Stimulated activated CD8-positive, alpha-beta memory T cell treated with anti-CD3 and anti-CD28 coated beads, Interleukin-7, amount 100 ng/mL, for 24 hours (primary cell): ENCODE measurements at places on chromosomes 2 and 18.

DNA sequence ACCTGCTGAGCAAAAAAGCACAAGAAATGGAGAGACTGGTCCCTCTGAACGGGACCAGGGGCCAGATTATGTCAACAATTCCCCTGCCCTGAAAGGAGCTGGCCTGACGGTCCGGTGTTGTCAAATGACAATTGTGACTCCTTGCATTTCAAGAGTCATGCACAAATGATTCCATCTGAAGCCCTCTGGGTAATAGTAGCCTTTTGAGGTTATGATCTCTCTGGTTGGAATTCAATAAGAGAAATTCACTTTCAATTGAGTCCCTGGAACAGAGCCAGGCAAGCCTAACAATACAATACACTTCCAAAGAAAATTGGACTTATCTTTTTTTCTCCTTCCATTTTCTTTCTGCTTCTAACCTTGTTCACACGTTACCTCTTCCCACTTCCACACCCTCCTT is 116.9 kb downstream of the C1D start:
- DNase-seq = no peak

DNA sequence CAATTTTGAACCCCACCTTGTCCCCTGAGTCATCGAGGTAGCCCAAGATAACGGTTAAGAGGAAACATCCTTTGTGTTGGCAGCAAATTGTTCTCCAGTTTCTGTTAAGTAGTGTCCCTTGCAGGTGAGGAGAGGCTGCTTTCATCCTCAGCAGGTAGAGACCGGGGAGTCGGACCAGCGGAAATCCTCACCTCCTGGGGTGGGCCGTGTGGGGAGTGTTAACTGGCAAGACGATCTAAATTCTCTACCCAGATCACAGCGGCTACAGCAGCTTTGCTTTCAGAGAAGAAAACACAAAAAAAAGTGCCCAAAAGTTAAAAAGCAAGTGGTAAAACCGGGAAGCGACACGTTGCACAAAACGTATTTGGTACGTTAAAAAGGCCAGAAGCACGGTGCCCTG is 63.2 kb downstream of the ADI1 start:
- DNase-seq = no peak

- DNase-seq = no peak
These were observed 639.1 kb upstream of the SETBP1 start for GRCh38 chr18:44041553-44041952.

DNA sequence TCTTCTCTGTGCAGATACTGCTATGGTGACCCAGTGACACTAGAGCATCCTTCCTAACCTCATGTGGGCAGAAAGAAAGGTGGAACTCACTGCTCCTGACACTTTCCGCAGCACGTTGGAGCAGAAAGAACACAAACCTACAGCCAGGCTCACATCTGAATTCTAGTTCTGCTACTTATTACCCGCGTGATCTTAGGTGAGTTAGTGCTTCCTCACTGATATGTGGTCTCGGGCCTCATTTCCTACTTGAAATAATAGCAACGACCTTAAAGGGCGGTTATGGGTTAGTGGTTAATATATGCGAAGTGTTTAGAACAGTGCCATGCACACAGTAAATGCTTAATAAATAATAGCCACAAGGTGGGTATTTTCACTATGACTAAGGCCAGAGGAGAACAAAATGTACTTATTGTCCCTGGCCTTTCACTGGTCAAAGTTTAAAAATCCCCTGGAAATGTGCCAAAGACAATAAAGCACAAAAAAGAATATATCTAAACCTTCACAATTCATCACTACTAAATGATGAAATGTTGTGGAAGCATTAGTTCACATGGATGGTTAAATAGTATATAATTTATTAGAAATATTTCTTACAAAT is 66.6 kb downstream of the MYOM1 start:
- no peak for DNase-seq

DNA sequence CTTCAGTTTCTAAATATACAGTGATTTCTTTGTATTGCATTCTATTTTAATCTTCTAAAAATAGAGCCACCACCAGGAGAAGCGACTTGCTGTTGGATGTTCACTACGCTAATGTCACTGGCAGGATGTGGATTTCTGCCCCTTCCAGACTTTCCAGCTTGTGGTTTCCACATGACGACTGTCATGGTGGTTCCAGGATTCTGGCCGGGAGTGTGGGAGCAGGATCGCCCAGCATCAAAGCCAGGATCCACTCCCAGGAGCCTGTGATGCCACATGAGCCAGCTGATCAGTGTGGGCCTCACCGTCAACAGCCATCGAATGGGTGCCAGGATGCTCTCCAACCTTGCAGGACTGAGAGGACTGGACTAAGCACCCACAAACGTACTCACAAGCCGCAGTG is 148.8 kb downstream of the HDAC4 start:
- DNase-seq = no peak

DNA sequence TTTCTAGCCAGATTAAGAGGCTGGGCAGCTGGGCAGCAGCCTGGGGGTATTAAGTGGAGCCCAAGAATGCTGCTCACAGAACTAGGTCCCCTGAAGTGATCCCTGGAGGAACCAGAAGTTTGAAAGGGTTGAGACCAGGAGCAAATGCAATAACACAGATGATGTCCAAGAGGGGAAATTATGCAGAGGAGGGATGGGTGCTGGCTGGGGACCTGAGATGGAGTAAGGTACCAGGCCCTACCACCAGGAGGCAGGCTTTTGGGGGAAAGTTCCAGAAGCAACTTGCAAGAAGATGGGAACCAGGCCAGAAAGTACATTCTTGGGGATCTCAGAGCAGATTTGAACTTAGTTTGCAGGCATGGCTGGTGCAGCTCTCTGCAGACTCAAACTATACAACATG is 175.1 kb downstream of the NCK2 start:
- peak; percentile 15 for DNase-seq

DNA sequence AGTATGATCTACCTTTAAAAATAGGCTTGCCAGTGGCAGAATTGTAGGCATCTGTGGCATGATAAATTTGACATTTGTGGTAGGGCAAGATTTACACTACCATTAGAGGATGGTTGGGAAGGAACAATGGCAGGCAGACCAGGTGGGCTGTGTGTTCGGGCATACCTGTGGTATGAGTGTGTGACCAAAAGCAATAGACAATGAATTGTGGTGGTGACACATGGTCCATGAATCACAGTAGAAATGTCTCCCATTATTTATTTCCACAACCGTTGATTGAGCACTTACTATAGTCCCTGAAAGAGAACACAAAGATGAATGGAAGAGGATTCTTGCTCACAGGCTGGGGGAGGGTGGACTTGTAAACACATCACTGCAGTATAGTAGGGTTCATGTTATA is 29.9 kb upstream of the RUFY4 start:
- DNase-seq = no peak

- DNase-seq = no peak
These were observed 70.8 kb downstream of the LRP2 start for GRCh38 chr2:169291517-169291916.

GRCh38 chr2:216992056-216992675 is 132.3 kb upstream of the TNP1 start:
- DNase-seq = no peak

GRCh38 chr2:72891091-72891818 is 4.0 kb downstream of the SPR start:
- no peak for DNase-seq

- DNase-seq = no peak
These were observed 210.8 kb downstream of the HNMT start for GRCh38 chr2:138175066-138175465.

DNA sequence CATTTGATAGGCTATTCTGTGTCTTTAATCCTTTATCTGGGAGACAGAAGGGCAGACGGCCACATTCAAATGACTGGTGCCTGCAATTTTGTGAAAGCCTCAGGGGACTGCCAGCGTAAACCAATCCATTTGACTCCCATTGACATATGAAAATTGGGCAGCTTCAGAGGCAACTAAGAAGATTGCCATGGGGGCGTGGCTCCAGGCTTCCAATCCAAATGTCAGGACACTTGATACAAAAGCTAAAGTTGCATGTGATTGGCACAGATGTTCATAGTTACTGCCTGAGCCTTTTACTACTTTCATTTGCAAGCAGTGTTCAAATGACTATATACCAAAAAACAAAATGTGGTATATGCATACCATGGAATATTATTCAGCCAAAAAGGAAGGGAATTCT is 42.0 kb downstream of the SPC25 start:
- DNase-seq = no peak

- no peak for DNase-seq
These were observed 252.2 kb upstream of the RAB6C start for GRCh38 chr2:129727286-129727685.

DNA sequence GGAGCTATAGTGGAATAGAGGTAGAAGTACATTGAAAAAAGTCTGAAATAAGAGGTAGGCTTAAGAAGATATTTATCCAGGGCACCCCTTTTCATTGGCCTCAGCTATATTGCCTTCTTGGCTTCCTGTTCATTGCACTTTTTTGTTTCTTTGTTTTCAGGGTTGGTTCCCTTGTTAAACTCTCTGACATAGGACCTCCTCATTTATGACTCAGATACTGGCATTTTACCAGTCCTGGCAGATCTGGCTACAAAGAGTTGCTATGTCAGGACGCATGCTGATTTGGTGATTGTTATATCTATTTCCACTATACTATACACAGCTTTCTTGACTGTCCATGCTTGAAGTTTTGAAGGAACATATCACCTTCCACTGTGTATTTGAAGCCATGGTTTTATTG is 60.0 kb downstream of the GCA start:
- DNase-seq = no peak

DNA sequence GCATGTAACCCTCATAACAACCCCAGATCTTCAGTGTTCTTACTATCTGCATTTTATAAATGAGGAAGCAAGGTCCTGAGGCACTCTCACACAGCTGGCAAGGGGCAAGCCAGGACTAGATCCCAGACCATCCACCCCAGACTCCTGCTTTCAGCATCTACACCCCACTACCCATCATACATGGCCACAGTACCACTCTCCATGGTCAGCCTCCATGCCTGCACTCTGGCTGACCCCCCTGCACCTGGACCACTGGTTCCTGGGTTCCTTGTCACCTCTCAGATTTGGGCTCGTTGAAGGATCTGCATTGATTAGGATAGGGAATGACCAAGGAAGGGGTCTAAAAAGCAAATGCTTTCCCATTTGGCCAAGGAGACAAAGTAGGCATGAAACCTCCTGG is 36.0 kb upstream of the TEX51 start:
- no peak for DNase-seq

DNA sequence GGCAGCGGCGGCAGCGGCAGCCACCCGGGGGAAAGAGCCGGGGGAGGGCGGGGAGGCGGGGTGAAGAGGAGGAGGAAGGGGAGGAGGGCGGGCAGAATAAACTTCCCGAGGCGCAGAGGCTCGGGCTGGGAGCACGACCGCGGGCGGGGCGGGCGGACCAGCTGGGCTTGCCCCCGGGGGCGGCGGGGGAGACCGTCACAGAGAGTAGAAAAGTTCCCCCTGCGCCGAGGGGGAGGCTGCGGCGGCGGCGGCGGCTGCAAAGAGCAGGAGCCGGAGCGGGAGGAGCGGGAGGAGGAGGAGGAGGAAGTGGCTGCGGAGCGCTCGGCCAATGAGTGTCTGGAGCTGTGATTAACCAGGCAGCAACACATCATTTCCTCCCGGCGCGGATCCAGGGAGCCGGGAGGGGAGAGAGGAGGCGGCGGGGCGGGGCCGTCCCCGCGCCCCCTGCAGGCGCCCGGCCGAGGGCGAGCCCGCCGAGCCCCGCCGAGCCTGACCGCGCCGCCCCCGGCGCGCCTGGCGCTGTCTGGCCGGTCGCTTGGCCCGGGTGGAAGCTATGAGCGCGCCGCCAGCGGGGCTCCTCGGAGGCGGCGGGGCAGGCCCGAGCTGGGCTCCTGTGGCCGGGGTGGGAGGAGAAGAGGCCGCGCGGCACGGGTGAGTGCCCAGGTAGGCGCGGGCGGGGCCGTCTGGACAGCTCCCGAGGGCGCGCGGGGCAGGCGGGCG is at the start of gene ACVR1:
TSS of gene ACVR1 (minus strand) at position 265 of the 720 bp plus-strand sequence. CDS start 76,837 bp downstream, outside the sequence.
- DNase-seq = peak; percentile 53

DNA sequence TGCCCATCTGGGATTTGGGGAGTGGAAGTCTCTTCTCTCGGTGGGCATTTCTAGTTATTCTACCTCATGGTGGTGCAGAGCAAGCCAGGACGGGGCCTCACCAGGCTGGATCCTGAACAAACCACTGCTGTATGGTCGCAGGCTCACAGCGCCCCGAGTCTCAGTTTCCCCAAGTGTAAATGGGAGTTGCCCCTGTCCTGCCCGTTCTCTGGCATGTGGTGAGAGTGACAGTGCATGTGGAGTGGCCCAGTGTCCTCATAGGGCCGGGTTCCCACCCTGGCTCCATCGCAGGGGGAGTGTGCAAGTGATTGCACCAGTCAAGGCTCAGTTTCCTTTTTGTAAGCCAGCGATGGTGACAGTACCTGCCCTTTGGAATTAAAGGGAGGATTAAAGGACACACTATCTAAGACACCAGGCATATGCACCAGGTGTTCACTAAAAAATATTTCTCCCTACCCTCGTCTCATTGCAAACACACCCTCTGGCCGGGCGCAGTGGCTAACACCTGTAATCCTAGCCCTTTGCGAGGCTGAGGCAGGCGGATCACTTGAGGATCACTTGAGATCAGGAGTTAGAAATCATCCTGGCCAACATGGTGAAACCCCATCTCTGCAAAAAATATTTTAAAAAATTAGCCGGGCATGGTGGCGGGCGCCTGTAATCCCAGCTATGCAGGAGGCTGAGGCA is 173.3 kb upstream of the MYCN start:
- DNase-seq = no peak

GRCh38 chr2:95007031-95007609 is 18.4 kb upstream of the MAL start:
- DNase-seq = no peak

- no peak for DNase-seq
These were observed 33.5 kb upstream of the REL start for GRCh38 chr2:60847854-60848253.

- DNase-seq = peak; percentile 28
These were observed 125.4 kb downstream of the CTIF start for GRCh38 chr18:48663931-48664847.

- DNase-seq = no peak
These were observed 258.9 kb downstream of the DYSF start for GRCh38 chr2:71712158-71712818.

DNA sequence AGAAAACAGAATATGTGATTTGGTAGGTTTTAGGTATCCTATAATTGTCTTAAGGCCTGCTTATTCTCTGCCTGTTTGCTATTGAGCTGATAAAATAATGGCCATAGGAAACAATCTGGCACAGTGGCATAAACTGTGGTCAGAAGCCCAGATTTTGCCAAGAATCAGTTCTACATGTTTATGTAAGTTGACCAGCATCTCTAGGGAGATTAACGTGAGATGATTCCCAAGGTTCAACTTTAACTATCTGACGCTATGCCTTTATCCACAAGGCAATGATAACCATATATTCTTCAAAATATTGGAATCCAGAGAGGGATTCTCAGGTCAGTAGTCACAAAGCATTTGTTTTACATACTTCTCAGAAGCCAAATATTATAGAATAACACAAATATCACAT is 25.6 kb downstream of the AP1S3 start:
- DNase-seq = no peak

GRCh38 chr18:9796935-9797549 is 88.7 kb upstream of the TXNDC2 start:
- no peak for DNase-seq

- no peak for DNase-seq
These were observed 703.6 kb downstream of the CPS1 start for GRCh38 chr2:211259831-211260476.

GRCh38 chr18:57787068-57787685 is 15.9 kb downstream of the ATP8B1 start:
- no peak for DNase-seq

GRCh38 chr2:58073008-58073407 is 26.4 kb downstream of the VRK2 start:
- DNase-seq = no peak
